NK-92 treated with Interleukin-12 subunit alpha and Interleukin-12 subunit beta, amount 100 ng/mL, for 24 hours (cell line): ENCODE measurements at places on chromosomes 2 and 18.

DNA sequence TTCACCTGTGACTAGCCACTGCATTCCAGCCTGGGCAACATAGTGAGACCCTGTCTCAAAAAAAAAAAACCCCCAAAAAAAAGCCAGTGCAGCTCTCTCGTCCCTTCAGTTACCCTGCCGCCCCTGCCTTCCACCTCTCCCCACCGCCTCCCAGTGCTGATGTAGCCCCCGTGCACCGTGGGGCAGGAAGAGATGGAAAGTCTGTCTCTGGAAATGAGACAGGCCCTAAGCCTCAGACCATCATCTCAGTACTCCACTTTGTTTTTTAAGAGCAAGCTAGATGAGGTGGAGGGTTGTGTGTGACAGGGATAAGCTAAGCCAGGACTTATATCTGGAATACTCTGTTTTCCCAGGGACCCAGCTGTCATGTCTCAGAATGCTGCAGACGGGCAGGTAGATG is 32.0 kb downstream of the MERTK start:
- no peak for DNase-seq

GRCh38 chr18:35143622-35144596 is 96.9 kb upstream of the ZNF397 start:
- peak; percentile 12 for DNase-seq

DNA sequence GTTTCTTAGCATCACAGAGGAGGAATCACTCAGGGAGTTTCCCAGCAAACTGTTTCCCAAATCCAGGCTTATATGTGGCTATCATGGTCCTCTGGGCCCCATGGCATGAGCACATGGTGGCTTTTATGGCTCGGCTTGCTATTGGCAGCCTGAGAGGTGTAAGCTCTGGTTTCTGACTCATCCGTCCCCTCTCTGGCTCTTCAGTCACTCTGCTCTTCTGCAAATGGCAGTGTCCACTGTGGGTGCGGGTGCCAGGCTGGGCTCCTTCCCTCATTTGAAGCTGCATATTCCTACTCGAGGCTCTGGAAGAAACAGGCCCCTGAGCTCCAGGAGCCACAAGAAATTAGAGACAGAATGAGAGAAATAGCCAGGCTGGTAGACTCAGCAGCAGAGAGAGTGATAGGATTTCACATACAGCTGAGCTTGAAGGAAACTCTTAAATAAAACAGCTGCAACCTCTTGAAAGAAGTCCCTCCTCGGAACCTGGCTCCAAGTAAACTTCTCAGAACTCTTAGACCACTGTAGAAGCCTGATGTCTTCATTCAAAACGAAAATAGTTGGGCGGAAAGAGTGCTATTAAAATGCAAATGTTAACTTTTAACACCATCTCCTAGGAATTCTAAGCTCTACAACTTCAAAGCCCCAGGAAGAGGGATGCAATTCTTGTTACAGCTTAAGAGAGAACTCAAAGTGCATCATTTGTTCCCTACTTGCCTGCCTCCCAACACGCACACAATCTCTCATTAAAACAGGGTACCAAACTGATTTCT is 212.6 kb upstream of the SP5 start:
- no peak for DNase-seq

DNA sequence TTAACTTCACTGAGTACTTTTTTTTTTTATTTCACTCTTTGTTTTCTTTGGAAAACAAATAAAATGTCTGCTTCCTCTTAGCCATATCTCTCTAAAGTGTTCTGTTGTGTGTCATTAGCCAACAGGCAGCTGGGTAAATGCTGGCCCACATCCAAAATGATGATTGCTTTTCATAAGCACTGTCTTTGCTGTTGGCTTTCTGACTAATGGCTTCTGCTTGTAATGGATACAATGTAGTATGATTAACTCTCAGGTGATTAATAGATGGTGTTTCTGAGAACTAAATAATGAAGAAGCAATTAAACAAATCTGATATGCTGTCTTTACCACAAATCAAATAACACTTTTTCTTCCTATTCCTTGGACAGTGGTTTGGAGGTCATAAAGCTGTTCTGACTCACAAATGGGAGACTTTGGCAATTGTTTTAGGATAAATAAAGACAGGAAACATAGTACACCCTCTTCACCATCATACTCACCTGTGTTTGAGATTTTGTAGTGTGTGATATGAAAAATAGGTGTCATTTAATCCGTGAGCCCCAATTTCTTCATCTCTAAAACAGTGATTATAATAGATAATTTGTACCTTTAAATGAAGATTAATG is 888.4 kb downstream of the TSN start:
- DNase-seq: no peak

DNA sequence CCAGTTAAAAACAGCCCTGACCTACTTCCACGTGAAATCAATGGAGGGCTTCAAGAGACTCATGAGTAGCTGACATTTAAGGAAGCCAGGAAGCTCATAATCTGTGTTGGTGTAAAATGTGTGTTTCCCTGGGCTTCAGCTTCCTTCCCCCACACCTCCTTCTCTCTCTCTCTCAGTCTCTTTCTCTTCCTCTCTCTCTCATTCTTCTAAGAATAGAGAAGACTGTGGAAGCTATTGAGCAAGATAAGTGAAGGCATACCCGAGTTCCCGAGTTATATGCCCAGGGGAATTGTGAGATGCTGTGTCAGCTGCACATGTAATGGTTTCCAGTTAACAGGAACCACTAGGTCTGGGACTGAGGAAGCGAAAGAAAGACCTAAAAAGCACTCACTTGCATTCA is 199.4 kb downstream of the NYAP2 start:
- DNase-seq: no peak
